ENCODE measurements at places on chromosomes 7 and 10. TPM values are rescaled to one million over a fixed set of nuclear protein-coding genes. Genes with fewer than 3 reads are reported as not detected.
A peak's percentile ranks its signal among the peaks of the same experiment; 100 is the strongest.

The HTR7 gene
- 15.3 TPM for total RNA-seq

The SVOPL gene
- total RNA-seq = not detected

The TAS2R39 gene
- not detected for total RNA-seq

The TM9SF3 gene
- total RNA-seq = 144 TPM

The C7orf33 gene
- not detected for total RNA-seq

The CTBP2 gene
- total RNA-seq = 152 TPM

The LRRD1 gene
- total RNA-seq = not detected

The PPP1R17 gene
- total RNA-seq = not detected

GRCh38 chr10:30786131-30786530 is 156.6 kb upstream of the LYZL2 start:
- no peak overlapping the region for H3K27ac ChIP-seq
- H3K36me3 ChIP-seq = no peaks in the 10 kb centered on the region
- peaks cover 24% of the 10 kb centered on the region for H3K4me1 ChIP-seq
- DNase-seq = no peak
- no peak overlapping the region for H3K4me3 ChIP-seq

DNA sequence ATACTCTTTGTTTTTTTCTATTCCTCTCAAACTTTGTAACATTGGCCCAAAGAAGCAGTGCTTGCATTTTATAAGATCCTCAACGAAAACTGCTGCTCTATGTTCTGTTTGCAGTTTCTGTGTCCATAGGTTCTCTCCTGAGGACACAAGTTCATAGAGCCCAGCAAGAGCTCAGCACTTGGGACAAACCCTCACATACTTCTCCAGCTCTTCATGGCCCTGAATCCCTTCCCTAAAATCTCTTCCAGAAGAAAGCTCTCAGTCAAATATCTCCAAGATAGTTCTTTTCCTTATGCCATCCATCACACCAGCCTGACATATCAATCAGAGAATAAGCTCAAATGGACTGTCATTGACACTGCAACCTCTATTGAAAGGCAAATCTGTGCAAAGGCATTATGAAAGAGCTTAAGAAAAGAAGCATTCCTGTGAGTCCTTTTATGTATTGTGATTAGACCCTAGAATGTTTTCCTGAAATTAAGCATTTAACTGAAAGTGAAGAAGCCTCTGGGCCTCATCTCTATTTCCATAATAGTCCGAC is 405.5 kb downstream of the ANKRD7 start:
- H3K27me3 ChIP-seq = peaks cover 79% of the 10 kb centered on the region
- no peak overlapping the region for H3K4me3 ChIP-seq
- no peak overlapping the region for H3K27ac ChIP-seq
- DNase-seq = no peak

- no peak overlapping the region for H3K27ac ChIP-seq
- peaks cover 80% of the 10 kb centered on the region for H3K36me3 ChIP-seq
- no peak overlapping the region for H3K4me3 ChIP-seq
These were observed 56.8 kb downstream of the PAXIP1 start for GRCh38 chr7:154946166-154946565.

DNA sequence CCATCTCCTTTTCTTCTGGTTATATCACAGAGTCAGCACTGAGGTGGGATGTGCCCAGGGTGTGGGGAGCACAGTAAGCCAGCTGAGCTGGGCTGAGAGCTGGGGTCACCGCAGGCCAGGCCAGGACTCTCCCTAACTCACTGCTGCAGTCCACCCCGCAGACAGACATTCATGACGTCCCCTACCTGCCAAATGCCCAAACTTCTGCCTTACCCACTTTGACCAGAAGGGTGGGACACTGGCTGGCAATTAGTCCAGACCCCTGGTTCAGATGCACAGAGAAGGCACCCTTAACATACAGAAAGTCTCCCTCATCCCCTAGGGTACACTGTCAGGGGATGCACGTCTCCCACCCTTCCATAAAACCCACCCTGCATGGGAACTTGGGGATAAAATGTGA is 2.1 kb downstream of the DRGX start:
- H3K27ac ChIP-seq = no peak overlapping the region
- H3K4me1 ChIP-seq = no peaks in the 10 kb centered on the region
- no peaks in the 10 kb centered on the region for H3K36me3 ChIP-seq
- DNase-seq = no peak
- H3K27me3 ChIP-seq = peaks cover 100% of the 10 kb centered on the region
- H3K4me3 ChIP-seq = no peak overlapping the region

DNA sequence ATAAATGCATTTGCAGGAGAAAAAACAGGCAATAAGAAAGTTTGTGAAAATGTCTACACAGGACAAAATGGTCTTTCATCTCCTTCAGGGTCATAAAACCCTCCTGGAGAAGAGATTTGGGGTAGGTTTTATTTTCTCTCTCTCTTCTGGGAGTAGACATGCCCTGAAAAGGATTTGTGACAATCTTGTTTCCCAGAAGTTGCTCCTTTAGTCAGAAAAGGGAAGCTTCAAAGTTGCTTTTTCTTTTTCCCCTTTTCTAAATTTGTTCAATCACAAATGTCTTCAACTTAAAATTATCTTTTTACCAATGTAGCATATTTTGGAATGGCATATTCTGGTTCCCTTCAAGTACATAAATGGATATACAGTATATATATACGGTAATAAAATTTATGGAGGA is 9.4 kb upstream of the ANKRD22 start:
- no peaks in the 10 kb centered on the region for H3K27me3 ChIP-seq
- H3K4me1 ChIP-seq = peaks cover 4% of the 10 kb centered on the region
- no peak overlapping the region for H3K27ac ChIP-seq
- H3K36me3 ChIP-seq = no peaks in the 10 kb centered on the region
- H3K4me3 ChIP-seq = no peak overlapping the region

DNA sequence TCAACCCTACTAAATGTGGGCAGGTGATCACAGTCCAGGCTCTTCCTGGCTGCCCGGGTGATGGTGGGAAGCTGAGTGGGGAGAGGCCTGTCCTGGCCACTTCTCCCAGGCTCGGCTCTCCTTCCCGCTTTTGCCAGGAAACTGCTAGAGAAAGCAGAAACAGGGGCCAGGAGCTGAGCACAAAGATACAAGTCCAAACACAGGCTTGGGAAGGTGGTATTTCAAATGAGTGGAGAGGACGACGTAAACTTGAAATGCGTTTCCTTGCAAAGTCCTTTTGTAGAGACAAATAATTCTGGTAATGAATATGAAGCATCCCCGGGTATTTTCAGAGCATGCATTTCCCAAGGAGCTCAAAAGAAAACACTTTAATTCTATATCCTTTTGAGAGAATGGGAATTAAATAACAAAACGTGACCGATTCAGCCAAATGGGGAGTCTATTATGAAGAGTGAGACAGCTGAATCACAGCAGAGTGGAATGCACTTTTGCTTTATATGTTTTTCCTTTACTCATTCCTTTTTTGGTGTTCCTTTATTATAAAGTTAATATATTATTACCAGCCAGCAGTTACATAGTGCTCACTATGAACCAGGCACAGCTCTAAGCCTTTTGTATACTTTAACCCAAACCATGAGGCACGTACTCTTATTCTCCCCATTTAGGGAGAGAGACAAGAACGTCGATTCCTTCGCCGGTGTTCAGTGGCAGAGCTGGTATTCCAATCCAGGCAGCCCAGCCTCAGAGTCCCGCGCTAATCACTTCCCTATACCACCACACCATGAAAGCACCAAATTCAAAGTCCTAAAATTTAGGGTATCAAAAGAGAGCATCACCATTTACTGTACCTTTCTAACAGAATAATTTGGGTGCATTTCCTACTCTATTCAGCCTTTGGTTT is 218.2 kb upstream of the KLF14 start:
- no peaks in the 10 kb centered on the region for H3K27me3 ChIP-seq
- DNase-seq = no peak
- H3K36me3 ChIP-seq = peaks cover 9% of the 10 kb centered on the region
- no peak overlapping the region for H3K27ac ChIP-seq

- DNase-seq = no peak
- H3K4me3 ChIP-seq = no peak overlapping the region
- no peak overlapping the region for H3K27ac ChIP-seq
- H3K27me3 ChIP-seq = no peaks in the 10 kb centered on the region
- no peaks in the 10 kb centered on the region for H3K36me3 ChIP-seq
These were observed 93.6 kb upstream of the PRR15 start for GRCh38 chr7:29469976-29470557.

GRCh38 chr10:60664859-60665258 is 113.4 kb upstream of the CDK1 start:
- no peaks in the 10 kb centered on the region for H3K27me3 ChIP-seq
- peak; percentile 54 for DNase-seq
- H3K36me3 ChIP-seq = no peaks in the 10 kb centered on the region
- no peak overlapping the region for H3K27ac ChIP-seq
- no peak overlapping the region for H3K4me3 ChIP-seq
- peaks cover 5% of the 10 kb centered on the region for H3K4me1 ChIP-seq

DNA sequence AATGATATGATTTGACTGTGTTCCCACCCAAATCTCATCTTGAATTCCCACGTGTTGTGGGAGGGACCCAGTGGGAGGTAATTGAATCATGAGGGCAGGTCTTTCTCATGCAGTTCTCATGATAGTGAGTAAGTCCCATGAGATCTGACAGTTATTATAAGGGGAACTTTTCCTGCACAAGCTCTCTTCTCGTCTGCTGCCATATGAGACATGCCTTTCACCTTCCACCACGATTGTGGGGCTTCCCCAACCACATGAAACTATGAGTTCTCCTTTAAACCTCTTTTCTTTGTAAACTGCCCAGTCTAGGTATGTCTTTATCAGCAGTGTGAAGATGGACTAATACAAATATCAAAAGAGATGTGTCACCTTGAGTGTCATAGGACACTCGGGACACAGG is 502.7 kb upstream of the PODXL start:
- no peaks in the 10 kb centered on the region for H3K4me1 ChIP-seq
- H3K36me3 ChIP-seq = no peaks in the 10 kb centered on the region
- H3K27me3 ChIP-seq = no peaks in the 10 kb centered on the region
- no peak for DNase-seq
- H3K27ac ChIP-seq = no peak overlapping the region

GRCh38 chr7:1698951-1699350 is 28.9 kb downstream of the ELFN1 start:
- peaks cover 46% of the 10 kb centered on the region for H3K27me3 ChIP-seq
- no peaks in the 10 kb centered on the region for H3K36me3 ChIP-seq
- no peak overlapping the region for H3K4me3 ChIP-seq
- no peak for DNase-seq
- no peaks in the 10 kb centered on the region for H3K4me1 ChIP-seq

DNA sequence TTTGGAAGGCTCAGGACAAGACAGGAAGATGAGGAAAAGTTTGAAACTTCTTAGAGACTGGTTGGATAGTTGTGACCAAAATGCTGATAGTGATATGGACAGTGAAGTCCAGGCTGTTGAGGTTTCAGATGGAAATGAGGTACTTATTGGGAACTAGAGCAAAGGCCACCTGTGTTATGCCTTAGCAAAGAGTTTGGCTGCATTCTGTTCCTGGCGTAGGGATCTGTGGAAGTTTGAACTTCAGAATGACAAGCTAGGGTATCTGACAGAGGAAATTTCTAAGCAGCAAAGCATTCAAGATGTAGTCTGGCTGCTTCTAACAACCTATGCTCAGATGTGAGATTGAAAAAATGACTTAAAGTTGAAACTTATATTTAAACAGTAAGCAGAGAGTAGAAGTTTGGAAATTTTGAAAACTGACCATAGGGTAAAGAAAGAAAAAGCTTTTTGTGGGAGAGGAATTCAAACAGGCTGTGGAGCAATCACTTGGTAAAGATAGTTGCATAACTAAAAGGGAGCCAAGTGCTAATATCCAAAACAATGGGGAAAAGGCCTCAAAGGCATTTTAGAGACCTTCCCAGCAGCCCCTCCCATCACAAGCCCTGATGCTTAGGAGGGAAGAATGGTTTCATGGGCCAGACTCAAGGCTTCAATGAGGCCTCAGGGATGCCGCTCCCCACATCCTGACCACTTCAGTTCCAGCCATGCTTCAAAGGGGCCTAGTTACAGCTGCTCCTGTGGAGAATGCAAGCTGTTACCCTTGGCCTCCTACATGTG is 415.1 kb downstream of the INHBA start:
- H3K4me1 ChIP-seq = peaks cover 4% of the 10 kb centered on the region
- H3K36me3 ChIP-seq = no peaks in the 10 kb centered on the region
- DNase-seq = no peak

- H3K4me1 ChIP-seq = peaks cover 6% of the 10 kb centered on the region
- no peaks in the 10 kb centered on the region for H3K27me3 ChIP-seq
- H3K36me3 ChIP-seq = no peaks in the 10 kb centered on the region
- H3K27ac ChIP-seq = no peak overlapping the region
- no peak for DNase-seq
These were observed 95.1 kb downstream of the DKK1 start for GRCh38 chr10:52409195-52409594.

DNA sequence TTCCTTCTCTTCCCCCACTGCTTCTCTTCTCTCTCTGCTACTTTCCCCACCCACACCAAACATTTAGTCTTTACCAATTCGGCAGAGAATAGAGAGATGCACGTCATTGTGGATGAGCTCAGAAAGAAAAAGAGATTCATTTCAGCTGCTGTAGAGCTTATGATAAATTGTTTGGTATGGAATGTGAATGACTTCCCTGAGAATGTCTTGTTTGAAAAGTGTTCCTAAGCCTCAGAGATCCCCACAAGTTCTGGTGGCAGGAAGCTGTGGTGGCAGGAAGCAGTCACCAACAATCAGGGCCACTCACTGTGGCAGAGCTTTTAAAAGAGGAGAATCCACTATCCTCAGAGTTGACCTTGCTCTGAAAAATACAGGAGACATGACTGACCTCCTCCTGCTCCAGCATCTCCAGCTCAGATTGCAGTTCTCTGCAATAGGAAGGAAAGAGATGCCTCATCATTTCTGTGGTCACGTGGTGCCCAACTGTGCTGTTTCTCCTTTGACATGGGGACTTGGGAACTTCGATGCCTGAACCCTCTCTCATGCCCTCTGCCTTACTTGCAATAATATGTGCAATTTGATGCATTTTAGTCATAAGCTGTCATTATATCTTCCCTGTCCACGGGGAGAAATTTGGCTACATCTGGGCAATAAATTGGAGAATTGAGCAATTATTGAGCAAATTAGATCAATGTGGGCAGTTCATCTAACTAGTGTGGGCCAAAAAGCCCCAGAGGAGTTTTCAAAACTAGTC is 76.5 kb downstream of the BMPER start:
- H3K27me3 ChIP-seq = no peaks in the 10 kb centered on the region
- H3K4me3 ChIP-seq = no peak overlapping the region
- H3K4me1 ChIP-seq = peaks cover 20% of the 10 kb centered on the region
- peaks cover 3% of the 10 kb centered on the region for H3K36me3 ChIP-seq
- no peak for DNase-seq

DNA sequence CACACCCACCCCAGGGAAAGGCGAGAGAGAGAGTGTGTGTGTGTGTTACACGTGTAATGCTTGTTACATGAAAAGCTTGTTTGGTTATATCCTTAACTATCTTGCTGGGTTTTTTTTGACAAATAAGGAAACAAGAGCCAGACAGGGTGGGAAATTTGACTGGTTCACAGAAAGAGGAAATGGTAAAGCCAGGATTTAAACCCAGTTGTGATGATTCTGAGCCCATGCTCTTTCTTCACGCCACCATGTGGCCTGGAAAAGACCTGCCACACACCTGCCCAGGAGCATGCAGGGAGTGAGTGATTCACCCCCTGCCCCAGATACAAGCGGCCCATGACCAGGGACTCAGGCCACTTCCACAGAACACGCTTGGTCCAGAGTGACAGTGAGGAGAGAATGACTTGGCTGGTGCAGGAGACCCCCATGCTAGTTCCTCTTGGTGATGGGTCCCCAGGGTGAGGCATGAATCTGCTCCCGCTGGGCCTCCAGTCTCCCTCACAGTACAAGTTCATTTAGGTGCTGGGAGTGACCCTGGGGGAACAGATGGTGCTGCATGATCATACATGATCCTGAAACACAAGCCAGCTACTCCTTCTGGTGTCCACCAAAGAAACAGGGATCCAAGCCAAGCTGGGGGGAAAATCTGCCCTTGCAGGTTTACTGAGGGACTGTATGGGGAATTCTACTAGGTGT is 21.0 kb upstream of the EIF5AL1 start:
- H3K4me3 ChIP-seq = no peak overlapping the region
- no peak overlapping the region for H3K27ac ChIP-seq
- DNase-seq = peak; percentile 14
